Left colon (tissue), 2 donors: ENCODE measurements at places on chromosomes 16 and 17. TPM values are rescaled to one million over a fixed set of nuclear protein-coding genes. Genes with fewer than 3 reads are reported as not detected.

The TBX21 gene
- 0.56 TPM for total RNA-seq

The PRR35 gene
- total RNA-seq = not detected

The CA4 gene
- total RNA-seq = 394 TPM

The NDUFB10 gene
- 273 TPM for total RNA-seq

The IRX6 gene
- total RNA-seq = 0.17 TPM

The TAOK2 gene
- 44.5 TPM for total RNA-seq

The SLFN14 gene
- not detected for total RNA-seq

The C16orf54 gene
- total RNA-seq = 3.2 TPM

The CDRT15L2 gene
- total RNA-seq = not detected

DNA sequence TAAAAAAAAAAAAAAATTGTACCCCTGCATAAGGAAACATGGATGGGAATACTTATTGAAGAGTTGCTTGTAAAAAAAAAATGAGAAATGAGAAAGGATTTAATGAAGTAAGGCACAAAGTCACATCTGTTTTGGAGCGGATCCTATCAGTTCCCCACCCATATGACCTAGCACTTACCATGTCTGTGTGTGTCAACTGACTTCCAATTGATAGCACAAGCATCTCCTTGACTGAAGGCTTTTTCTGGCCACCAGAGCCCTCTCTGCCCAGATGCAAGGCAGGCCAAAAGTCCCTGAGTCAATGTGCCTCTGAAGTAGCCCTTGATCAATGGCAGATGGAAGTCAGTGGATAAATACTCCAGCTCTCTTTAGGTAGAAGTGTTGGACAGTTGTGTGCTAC is 13.4 kb upstream of the NLK start:
- DNase-seq = no peak

GRCh38 chr16:27314161-27314723 is 468 bp downstream of the IL4R start:
- DNase-seq = peak; percentile 74

DNA sequence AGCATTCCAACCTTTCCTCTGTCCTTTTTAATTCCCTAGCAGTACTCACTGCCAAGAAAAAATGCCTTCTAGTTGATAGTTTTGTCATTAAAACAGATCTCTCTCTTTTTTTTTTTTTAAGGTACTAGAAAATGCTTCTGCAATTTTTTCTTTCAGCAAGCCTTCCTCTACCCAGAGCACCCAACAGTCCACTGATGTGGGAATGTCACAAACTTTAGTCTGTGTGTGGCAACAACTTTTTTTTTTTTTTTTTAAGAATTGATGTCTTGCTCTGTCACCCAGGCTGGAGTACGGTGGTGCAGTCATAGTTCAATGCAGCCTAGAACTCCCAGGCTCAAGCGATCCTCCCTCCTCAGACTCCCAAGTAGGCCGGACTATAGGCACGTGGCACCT is 34.7 kb downstream of the CDRT15 start:
- DNase-seq = no peak

DNA sequence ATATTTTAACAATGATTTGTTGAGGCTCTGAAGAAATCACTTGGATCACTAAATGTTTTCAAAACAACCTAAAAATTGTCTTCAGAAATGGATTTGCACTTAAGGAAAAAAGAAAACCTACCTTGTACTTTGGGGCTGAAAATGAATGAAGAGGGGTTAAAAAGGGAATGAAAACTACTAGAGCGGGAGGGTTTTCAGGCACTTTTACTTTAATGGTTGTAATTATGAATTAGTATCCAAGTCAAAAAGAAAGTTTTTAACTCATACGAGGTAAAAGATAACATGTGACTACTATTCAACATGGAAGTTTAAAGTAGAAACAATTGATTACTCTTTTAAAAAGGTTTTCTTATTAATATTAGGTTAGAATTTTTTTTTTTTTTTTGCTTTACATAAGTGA is 5.1 kb downstream of the IGF2BP1 start:
- no peak for DNase-seq

DNA sequence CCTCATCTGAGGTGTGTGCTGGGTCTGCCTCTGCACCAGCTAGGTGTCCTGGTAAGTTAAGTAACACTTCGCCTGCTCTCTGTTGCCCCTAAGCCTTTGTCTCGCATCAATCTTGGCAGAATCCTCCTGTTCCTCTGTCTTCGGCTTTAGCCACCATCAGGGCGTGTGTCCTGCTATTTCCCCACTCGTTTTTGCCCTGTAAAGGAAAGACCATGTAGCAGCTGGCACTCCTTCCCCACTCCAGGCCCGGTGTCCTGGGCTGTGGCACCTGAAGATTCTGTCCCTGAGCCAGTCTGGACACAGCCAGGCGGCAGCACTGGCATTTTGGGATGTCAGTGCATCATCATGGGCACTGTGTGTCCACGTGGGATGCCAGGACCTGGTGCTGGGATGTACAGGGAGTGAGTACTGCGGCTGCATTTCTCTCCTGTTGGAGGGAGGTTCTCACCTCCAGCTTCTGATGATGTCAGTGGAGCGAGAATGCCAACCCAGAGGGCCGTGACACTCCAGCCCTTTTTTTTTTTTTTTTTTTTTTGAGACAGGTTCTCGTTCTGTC is 26.2 kb upstream of the FOXK2 start:
- no peak for DNase-seq

GRCh38 chr17:66185862-66186261 is 6.1 kb downstream of the CEP112 start:
- no peak for DNase-seq

DNA sequence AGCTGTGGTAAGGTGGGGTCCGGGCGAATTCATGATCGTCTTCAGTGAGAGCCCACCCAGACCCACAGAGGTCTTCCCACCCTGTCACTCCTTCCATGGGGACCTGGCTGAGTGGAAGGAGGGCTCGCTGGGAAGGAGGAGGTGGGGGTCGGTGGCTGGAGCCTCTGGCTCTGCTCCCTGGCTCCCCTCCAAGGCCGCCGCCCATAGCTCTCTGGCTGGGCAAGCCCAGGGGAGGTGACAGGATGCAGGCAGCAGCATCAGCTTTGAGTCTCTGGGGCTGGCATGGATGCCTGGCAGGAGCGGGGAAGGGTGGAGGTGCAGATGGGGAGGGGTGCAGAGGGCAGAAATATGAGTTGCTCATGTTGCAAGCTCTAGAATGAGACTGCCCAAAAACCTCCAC is 147.0 kb downstream of the ENGASE start:
- no peak for DNase-seq

DNA sequence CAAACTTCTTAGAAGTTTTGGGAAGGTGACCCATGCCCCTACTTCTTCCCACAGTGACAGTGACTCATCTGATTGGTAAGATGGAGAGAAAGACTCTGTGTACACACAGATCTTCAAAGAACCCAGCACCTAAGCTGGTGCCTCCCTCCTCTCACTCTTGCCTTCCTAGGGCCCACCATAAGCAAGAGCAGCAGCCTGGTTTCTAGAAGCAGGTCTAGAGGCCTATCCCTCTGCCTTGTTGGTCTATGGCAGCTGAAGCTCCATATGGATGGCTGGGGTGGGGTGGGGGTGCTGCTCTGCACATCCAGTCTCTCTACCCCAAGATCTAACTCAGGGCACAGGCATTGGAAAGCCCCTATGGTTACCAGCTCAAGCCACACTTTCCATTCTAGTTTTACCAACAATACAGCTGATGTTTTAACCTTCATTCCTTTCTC is 47.5 kb downstream of the STAT3 start:
- DNase-seq = no peak

DNA sequence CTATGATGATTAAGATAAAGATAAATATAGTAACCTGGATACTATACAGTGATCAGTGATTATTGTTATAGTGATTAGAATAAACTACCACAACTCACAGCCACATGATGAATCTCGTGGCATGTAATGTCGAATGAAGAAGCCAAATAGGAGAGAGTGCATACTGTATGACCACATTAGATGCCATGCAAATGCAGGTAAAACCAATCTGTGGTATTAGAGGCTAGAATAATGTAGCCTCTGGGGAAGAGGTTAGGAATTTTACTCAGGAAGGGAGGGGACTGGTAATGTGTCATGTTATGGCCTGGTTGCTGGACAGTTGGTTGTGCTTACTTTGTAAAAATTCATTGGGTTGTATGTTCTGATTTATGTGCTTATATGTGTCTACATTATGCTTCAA is 402.7 kb downstream of the CDH13 start:
- no peak for DNase-seq

DNA sequence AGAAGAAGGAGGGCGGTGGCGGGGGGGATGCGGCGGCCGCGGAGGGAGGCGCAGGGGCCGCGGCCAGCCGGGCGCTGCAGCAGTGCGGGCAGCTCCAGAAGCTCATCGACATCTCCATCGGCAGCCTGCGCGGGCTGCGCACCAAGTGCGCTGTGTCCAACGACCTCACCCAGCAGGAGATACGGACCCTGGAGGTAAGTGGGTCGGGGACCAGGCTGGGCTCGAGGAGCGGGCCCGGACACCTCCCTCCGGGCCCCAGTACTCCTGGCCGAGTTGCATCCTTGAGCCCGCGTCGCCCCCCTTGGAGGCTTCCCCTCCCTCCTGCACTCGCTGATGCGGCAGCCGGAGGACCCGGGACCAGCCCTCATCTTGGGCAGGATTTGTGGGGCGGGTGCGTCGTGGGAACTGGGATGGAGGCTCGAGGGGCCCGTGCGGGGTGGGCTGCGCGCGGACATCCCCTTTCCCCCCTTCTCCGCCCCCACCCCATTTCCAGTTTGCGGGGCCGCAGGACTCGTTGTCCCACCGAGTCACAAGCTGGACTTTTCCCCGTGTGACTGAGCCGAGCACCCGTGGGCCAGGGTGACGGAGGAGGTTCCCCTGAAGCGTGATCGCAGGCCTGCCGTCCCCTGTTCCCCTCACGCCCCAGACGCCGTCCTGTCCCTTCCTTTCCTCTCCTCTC is 572 bp downstream of the KSR1 start:
- peak; percentile 41 for DNase-seq

- DNase-seq = no peak
Measured at GRCh38 chr16:31063843-31064611, 10.0 kb downstream of the ZNF668 start.
